A673 (cell line): ENCODE measurements at places on chromosomes 7 and 10.

GRCh38 chr7:132112657-132113056 lies 463.6 kb downstream of the PLXNA4 start:
- peak; percentile 18 for DNase-seq

- no peak for DNase-seq
These were observed 725.1 kb downstream of the SORCS1 start for GRCh38 chr10:106439366-106439765.

DNA sequence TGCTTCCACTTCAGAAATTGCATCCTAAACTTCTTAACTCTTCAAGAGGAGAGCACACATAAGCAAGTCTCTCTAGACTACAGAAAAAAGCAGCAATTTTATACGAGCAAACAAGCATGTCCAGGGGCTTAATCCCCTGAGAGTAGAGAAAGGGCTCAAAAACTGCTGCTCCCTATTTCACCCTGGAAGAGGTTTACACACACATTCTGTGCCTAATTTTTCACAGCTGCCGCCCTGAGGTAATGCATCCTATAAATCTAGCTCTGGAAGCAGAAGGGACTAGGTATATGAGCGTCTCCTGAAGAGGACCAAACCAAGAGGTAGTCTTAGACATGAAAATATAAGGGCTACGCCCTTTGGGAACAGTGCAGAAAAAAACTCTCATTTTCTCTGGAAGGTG lies 73.1 kb downstream of the CRPPA start:
- no peak for DNase-seq

DNA sequence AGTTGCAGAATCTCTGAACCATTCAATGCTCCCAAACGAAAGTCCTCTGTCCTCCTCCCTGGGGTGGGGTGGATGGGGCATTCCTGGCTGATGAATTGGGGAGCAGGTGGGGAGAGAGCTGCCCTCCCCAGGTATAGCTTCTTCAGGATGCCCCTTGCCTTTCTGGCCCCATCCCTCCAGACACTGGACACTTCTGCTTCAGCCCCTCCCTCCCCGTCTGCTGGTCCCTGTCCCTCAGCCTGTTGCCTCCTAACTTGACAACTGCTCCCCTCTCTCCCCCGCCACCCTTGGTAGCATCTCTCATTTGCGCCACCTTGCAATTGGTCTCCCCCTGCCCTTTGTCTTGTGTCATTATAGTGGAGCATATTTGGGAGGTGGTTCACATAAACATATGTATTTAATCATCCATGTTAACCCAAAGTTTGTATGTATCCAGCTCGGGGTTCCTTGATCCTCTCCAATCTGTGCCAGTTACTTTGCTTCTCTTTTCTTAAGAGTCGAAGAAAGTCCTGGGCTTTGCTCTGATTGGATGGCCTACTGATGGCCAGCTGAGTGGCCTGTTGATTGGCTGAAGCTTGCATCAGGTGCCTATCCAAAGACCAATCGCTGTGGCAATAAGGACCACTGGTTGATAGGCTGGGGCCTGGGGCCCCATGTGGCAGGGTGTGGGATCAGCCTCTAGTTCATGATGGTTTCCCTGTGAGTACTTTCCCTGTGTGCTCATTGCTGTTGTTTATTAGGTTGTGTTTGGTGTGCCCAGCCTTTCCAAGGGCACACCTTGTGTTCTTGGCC lies 4.0 kb upstream of the GCK start:
- no peak for DNase-seq

DNA sequence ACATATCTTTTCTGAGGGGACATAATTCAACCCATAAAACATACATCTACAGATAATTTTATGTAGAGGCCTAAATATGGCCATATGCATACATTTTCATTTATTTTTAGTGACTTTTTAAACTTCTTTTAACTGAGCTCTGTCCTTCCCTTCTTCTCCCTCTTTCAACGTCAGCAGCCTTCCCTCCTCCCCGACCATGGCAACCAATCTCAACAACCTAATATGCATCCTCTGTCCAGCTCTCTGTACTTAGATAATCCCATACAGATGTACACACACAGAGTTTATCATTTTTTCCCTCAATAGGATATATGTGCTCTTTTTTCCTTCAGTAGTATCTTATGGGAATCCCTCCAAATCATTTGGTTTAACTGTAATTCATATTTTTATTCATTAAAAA lies 94.3 kb downstream of the CCDC71L start:
- no peak for DNase-seq

DNA sequence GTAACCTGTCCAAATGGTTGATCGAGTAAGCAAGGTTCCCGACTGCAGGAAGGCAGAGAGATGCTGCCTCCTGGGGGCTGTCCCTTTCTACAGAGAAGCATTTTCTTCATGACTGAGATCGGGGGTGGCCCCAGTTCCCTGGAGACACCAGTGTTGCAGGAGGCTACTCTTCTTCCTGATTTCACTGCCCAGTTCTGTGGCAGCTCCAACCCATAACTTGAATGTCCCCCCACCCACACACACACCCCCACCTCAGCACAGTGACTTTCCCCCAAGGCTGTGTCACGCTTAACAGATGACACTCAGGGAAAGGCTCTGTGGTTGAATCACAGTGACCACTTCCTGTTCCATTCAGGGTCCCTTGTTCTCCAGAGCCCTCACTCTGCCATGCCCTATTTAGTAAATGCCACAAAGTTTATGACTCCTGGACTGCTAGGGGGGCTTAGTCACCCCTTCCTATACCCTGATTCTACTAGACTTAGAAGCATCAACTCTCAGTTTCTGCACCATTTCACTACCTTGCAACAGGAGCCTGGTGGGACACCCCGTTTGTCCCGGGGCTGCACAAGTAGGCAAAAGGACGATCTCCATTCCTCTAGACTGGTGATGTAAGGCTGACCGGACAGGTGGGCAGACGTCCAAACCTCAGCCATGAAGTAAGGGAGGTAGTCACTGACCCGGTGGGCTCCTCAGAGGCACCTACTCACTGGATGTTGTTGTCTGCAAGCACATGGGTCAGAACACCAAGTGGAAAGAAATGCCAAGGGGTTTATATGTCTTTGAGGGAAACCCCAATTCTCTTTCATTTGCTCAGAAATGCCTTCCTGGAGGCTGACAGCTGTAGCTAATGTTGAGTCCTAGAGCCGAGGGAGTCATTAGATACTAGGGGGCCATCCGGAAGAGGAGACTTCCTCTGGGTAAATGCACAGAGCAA lies 31.3 kb upstream of the SMC3 start:
- DNase-seq: peak; percentile 89

DNA sequence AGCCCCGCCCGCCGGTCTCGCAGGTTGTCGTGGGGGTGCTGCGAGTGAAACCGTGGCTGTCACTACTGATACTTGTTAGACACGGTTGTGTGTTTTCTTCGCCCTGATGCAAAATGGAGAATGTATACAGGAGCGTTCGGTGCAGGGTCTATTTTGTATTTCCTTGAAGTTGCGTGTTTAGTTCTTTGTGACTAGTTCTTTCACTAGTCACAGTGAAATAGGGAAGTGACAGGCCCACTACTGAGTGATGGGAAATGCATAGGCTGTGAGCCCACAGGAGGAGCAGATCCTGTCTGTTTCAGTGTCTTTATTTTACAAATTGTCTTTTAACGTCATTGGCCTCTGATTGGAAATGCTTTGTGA lies 675 bp downstream of the ABRAXAS2 start:
- no peak for DNase-seq

- DNase-seq: peak; percentile 27
These were observed 6.1 kb upstream of the PDGFA start for GRCh38 chr7:525740-526139.

GRCh38 chr7:50141131-50141530 lies 48.1 kb upstream of the ZPBP start:
- no peak for DNase-seq

DNA sequence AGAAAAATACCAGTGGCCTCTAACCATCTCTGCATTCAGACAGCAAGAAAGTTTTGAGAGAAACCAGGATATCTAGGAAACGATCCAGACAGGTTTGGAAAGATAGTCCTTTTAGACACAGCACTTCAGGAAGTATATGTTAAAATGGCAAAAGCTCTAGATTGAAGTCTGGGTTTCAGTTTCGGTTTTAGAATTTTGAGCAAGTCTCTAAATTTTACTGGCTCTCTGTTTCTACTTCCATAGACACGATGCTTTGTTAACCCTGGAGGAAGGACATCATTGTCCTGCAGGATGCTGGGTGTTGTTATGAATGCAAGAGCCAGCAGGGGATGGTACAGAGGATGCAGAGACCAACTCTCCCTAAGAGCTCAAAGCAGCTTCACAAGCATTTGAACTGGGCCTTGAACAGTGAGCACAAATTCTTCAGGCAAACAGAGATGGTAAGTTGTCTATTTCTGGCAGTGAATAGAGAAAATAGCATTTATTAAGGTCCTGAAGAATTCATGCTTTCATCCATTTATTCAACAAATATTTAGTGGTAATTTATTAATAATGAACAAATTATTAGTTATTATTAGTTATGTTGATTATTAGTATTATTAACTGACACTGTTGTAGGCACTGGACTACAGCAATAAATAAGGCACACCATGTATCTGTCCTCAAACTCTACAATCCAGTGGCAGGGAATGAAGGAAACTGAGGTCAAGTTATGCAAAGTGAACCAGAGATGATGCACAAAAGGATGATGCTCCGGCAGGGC lies 152.7 kb upstream of the NRP1 start:
- peak; percentile 4 for DNase-seq

GRCh38 chr10:43892062-43892770 lies 243.5 kb upstream of the ZNF32 start:
- no peak for DNase-seq

DNA sequence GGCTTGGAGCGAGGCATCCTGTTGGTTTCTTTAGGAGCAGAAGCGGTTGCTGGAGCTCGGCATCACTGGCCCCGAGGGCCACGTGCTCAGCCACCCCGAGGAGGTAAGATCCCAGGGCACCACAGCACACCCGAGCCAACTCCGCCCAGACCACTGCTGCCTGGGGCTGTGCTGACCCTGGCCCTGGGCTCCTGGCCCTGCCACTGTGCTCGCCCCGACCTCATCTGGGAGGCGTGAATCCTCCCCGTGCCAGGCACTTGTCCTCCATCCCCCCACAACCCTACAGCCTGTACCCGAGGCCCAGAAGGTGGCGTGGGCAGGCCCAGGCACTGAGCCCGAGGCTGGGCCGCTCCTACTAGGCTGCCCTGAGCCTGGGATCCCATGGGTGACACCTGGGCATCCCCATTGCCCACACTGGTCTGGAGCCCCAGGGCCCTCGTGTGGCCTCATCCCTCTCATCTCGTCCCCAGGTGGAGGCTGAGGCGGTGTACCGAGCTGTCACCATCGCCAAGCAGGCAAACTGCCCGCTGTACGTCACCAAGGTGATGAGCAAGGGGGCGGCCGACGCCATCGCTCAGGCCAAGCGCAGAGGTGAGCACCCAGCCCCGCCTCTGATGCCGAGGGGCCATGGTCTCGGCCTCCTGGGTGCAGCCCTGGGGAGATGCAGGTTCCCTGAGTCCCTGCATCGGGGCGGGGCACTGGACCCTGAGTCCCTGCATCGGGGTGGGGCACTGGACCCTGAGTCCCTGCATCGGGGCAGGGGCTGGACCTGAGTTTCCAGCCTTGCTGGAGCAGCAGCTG lies 11.8 kb downstream of the DPYSL4 start:
- DNase-seq: no peak

DNA sequence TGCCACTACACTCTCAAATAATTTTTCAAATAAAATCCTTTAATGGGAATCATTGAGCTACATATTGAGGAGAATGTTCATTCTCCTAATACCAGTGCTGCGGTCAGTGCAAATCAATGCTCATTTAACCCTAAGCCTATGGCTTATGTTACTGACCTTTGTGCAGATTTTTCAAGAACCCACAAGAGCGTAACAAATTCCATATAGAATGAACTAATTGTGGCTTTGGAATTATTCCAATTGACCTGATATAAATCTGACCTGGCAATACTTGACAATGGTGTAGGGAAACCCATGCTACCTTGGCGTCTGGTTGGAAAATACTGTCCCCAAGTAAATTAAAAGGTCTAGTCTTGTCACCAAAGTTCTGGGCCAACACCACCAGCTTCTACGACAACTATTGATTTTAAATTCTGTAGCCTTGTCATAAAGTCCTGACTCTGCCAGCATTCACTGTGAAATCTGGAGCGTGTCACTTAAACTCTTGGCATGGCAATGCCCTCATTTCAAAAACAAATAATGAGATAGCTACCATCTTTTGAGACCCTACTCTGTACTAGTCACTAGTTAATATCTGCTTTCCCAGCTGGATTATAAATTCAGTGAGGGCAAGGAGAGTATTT lies 320.9 kb downstream of the AHR start:
- no peak for DNase-seq

DNA sequence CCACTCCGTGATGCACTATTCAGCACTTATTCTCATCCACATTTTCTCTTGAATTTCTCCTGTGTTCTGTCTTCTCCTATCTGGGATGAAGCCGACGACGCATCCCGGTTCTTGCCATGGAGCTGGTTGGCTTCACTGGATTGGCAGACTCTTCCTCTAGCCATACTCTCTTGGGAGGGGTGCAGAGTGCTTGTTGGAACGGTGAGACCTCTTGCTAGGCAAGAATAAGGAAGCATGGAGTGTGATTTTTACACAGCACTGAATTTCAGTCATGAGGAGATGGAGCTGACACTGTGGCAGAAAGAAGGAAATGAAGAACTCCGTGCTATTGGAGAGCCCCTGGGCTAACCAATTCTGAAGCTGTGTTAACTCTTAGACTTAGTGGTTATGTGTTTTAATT lies 28.2 kb upstream of the ZNF32 start:
- DNase-seq: no peak

DNA sequence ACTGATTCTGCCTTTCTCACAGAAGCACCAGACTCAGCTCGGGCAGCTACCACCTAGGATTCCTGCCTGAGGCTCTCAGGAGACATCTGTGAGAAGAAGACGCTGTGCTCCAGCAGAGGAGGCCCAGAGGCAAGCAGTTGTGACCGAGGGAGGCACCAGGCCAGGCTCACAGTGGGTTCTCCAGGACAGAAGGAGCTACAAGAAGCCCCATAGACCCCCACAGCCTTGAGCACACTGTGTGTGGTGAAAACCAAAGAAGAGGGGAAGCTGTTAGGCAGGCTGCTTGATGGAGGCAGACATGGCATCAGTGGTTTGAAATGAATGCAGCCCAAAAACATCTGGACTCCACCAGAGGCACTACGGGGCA lies 198.8 kb downstream of the GRID1 start:
- DNase-seq: no peak

DNA sequence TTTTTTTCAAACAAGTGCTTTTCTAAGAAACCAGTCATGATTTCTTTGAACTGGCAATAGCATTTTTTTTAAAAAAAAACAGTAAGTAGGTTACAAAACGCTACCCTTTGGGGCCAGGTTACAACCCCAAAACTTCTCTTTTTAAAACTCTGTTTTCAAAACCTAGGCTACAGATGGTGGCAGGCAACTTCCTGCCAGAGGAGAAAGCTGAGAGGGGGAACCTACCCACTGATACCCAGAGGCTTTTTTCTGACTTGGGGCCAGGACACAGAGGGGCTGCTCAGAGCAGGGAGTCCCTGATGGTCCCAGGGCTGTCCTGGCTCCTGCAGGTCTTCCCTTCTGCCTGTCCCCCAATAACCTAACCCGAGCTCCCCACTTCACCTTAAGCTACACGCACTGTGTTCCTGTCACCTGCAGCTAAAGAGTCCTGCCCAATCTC lies 6.9 kb downstream of the STN1 start:
- no peak for DNase-seq

- DNase-seq: no peak
These were observed 5.8 kb downstream of the LBX1 start for GRCh38 chr10:101223274-101224059.

- no peak for DNase-seq
These were observed 3.4 kb upstream of the SPAG6 start for GRCh38 chr10:22341926-22342196.

GRCh38 chr10:91006752-91007346 lies 86.0 kb upstream of the ANKRD1 start:
- no peak for DNase-seq

- no peak for DNase-seq
These were observed 23.7 kb upstream of the TRPV6 start for GRCh38 chr7:142908921-142909890.
